Epithelial cell of proximal tubule (primary cell): ENCODE measurements at places on chromosomes 16 and 17.

- DNase-seq = no peak
Measured at GRCh38 chr17:47634870-47635269, 14.8 kb upstream of the KPNB1 start.

DNA sequence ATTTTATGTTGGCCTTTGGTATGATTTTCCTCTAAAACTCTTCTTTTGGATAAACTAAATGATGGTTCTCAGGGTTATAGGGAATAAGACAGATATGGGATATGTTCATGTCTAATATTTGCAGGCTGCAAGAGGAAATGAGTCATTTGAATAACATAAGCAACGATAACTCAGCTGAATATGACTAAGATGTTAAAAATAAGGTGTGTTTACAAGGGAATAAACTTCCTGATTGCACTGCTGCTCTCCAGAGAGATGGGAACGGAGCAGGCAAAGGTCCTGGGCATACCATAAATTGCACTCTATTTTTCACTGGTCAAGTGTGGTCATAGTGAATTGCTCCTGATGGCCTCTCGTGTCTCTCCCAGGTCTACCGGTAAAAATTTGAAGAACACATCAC lies 666.2 kb downstream of the TOX3 start:
- DNase-seq = no peak

- no peak for DNase-seq
Measured at GRCh38 chr17:31286587-31286986, 10.5 kb downstream of the OMG start.

DNA sequence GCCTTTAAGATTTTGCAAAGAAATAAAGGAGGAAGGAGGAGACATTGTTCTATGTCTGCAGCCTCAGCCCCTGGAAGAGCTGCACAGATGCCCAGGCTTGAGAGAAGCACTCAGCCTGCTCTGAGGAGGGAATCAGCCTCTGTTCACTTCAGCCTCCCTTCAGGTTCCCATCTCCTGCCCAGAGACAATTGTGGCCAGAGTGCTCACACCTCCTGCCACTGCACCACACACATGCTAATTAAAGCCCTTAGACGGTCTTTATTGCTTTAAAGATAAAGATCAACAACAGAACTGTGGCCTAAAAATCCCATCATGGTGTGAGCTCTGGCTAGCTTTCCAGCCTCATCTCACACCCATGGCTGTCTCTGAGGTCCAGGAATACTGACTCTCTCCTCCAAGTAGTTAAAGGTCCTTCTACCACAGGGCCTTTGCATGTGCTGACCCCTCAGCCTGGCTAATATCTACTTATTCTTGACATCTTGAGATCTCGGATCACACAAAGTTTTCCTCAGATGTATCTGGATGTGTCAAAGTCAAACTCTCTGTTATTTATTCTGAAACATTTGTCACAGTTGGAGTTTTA lies 33.8 kb downstream of the CHD9NB start:
- no peak for DNase-seq

DNA sequence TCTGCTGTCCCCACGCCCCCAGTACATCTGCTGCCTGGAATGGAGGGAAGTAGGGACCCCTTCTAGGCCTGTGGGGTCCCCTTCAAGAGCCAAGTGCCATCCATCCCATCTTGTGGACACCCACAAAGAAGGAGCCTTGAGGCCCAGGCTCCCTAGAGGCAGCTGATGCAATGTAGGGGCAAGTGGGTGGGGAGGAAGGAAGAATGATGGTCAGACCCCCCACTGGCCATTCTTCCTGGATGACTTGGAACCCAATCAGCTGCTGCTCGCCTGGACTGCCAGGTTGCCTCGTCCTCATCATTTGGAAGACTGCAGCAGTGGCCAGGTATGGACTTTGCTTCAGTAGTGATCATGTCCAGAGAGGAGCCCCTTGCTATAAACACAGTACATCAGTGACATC lies 48.9 kb downstream of the SMPD3 start:
- no peak for DNase-seq

GRCh38 chr16:72889616-72890582 lies 158.0 kb downstream of the ZFHX3 start:
- DNase-seq = no peak

DNA sequence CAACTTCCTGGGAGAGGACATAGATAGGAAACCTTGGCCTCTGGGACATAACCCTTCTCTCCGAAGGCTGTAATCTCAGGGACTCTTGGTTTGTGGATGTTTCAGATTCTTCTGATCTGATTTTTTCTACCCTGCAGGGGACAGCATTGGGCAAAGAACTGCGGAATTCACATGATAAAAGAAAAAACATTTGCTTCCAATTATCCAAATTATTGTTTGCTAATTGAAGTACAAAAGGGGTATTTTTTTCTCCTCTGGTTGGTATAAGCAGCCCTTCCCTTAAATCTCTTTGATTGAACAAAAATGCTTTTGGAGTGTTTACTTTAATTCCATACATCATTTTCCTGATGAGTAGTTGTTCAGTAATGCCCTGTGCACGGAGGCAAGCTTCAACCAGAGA lies 251.7 kb upstream of the IRX3 start:
- no peak for DNase-seq

DNA sequence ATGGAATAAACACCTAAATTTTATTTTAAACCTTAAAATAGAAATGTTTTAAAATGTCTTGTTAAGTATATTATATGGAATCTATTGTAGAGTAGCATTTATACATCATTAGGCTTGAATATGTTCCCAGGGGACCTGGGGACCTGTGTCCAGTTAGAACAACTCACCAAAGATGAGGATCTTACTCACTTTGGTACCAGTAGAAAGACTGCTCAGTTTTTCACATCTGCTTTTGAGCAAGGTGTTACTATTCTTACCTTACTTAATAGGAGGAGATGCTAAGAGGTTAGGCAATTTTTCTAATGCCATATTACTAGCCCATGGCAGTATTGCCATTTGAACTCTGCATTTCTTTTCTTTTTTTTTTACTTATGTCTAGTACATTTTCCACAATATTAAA lies 14.7 kb downstream of the STXBP4 start:
- no peak for DNase-seq

DNA sequence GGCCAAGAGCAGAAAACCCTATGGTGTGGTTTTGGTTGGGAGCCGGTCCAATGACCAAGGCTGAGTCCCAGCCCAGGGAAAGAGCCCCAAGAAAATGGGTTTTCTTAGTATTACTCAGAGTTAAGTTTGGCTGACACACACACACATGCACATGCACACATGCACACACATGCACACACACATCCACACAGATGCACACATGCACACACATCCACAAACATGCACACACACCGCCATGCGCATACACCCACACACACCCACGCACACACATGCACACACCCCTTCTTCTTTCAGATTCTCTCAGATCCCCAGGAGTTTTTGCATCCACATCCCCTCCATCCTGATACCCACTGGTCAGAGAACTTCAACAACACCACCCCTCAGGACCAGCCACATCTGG lies 9.1 kb downstream of the ABCC12 start:
- DNase-seq = no peak

GRCh38 chr17:28985950-28986713 lies 19.7 kb downstream of the SEZ6 start:
- no peak for DNase-seq

DNA sequence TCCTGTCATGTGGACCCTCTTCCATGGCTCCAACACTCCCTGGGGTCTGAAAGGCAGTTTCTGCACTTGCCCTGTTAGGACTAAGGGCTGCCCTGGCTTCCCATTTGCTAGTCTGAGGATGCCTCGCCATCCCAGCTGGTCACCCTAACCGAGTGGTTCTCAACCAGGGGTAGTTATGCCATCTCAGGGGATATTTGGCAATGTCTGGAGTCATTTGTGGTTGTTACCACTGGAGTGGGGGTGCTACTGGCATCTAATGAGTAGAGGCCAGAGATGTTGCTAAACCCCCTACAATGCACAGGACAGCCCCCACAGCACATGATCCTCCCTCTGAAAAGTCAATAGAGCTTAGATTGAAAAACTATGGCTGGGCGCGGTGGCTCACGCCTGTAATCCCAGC lies 26.9 kb upstream of the CDH1 start:
- DNase-seq = no peak

DNA sequence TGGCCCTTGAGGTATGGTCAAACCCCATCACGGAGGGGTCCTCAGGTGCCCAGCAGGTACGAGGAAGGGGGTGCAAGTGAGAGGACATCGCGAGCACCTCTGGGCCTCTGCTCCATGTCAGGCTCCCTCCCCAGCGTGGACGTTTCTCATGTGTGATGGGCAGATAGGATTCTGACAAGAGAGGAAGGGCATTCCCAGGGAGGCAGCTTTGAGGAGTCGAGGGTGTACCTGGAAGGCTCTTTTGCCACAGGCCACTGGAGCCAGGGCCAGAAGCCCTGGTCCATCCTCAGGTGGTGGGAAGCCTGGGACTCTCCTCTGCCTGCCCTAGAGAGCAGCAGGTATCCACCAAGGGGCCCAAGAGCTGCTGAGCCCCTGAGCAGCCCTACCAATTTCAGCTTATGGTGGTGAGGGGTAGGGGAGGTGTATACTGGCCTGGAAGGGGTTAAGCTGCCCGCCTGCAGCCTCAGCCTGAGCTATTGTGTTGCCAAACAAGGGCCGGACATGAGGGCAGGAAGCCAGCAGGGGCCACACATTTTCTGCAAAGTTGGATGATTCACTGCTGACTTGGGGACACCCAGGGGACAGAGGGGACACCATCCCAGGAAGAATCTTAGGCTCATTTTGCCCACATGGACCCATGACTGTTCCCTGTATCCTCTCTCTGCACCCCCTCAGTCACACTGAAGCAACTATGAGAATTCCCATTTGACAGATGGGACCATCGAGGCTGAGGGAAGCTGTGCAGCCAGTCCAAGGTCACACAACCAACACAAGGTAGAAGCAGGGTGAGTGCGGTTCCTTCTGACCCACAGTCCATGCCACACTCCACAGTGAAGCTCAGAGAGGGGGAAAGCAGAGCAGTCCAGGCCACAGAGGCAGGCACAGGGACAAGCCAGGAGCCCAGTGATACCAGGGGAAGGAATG lies 1.7 kb downstream of the CDH5 start:
- DNase-seq = no peak

- DNase-seq = no peak
Measured at GRCh38 chr16:54231336-54231735, 55.3 kb downstream of the IRX3 start.

DNA sequence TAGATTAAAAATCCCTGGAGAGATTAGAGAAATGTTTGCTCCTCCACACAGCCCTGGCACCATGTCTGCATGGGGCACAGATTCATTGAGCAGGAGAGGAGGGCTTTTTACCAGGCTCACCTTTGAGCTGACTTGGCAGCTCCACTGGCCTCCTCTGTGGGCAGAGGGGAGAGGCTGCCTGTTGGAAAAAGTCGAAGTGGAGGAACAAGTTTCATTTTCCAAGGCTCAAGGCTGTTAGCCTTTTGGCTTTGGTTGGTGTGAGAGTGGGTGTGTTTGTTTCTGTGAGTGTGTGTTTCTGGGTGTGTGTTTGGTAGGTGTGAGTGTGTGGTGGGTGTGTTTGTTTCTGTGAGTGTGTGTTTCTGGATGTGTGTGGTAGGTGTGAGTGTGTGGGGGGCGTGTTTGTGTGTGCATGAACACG lies 5.6 kb downstream of the TMEM238L start:
- DNase-seq = no peak

DNA sequence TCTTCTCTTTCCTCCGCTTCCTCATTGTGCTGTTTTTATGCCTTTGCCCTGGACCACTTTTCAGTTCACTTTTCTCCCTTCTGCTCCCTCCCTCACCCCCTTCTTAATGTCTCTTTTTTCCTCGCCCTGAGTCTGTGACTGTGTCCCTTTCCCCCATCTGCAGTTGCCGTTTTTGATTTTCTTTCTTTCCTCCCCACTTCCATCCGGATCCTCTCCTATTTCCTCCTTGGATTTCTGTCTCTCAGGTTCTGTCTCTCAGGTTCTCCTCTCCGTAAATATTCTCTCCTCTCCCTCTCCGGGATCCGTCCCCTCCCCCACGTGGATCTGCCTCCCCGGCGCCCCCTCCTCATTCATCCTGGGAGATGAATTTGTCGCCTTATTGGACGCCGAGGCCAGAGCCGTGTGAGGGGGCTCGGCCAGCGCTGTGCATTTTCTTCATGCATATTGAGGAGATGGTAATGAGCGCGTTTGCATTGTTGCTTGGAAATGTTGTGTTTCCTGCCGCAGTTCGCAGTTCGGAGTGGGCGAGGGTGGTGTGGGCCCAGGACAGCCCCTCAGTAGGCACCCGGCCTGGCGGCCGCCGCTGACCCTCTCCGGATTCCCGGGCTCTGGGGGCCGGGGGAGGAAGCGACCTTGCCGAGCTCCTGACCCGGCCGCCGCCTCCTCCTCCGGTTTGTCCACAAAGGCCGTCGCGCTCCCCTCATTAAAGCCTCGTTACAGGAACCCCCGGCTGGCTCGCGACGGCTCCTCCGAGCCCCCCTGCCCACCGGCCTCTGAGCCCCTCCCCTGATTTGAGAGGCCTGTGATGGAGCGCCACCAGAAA lies 4.5 kb upstream of the IRX3 start:
- no peak for DNase-seq

- no peak for DNase-seq
Measured at GRCh38 chr17:76968707-76969597, 100.7 kb downstream of the MGAT5B start.

DNA sequence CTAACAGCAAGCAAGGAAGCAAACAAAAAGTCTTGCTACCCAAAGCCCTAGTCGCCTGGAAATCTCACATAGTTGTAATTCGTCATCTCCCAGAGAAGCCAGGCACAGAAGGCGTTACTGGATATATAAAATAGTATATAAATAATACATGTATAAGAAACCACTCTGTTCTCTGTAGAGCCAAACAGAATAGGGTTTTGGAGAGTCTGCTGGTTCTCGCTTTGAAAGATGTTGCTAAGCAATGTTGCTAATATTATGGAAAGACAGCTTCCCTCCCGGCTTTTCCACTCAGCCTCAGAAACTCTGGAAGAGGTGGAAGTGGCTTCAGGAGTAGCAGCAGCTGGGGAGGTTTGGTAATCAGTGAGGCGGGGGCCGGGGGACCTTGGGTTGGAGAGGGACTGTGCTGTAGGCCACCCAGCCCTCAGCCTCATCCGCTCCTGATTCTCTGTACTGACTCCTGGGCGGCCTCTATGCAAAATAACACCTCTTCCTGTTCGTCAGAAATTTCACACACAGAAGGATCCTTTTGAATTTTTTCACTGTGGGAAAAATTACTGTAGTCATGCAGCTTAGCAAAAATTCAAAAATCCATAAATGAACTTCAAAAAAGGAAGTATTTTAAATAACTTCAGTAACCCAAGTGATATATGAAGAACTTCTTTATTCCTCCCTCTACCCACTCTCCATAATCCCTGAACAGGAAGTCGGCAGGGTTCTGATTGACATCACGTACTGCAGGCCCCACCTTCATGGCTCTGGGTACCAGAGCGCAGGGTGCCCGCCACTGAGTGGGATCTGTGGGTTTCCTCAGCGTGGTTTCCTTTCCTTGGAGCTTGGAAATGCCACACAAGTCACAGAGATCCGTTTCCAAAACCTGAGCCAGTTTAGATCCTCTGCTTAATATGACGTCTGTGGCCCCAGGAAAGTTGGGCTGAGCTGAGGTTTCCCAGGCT lies 51.4 kb downstream of the RAP1GAP2 start:
- no peak for DNase-seq

- no peak for DNase-seq
Measured at GRCh38 chr17:66750781-66751543, 84.0 kb upstream of the CACNG5 start.
